Right lobe of liver (tissue), 6 donors: ENCODE measurements at places on chromosomes 1 and 21. TPM values are rescaled to one million over a fixed set of nuclear protein-coding genes. Genes with fewer than 3 reads are reported as not detected.

Gene DENND2D
- 14.2 TPM for total RNA-seq

Gene FAM131C
- not detected for total RNA-seq

DNA sequence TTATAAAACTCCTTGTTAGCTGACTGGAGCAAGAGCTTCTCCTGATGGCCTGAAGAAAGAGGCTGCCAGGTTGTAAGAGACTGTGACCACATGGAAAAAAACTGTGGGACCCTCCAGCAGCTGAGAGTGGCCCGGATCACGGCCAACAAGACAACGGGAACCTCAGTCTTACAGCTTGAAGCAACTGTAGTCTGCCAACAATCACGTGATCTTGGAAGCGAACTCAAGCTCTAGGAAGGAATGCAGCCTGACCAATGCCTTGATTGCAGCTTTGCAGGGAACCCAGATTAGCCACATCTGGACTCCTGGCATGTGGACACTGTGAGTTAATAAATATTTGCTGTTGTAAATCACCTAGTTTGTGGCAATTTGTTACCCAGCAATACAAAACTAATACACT lies 442.6 kb upstream of the PRMT6 start:
- H3K4me1 ChIP-seq, result no peaks in the 10 kb centered on the region
- H3K4me3 ChIP-seq, result no peak overlapping the region
- H3K27me3 ChIP-seq, result no peaks in the 10 kb centered on the region
- DNase-seq, result no peak
- H3K36me3 ChIP-seq, result no peaks in the 10 kb centered on the region

DNA sequence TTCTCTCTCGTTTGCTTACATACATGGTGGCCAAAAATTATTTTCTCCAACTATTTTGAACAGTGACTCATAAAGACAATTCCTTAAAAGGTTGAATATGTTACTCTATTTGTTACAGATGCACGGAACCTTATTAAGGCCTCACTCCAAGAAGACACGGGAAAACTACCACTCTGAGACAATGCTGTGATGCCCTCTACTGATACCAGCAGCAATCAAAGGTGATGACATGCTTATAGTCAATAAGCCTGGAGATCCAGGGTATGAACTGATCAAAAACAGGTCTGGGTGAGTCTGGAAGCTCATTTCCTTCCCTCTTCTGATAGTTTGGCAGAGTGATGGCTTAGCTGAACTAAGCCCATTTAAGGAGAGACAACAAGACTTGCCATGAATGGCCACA lies 563.0 kb downstream of the LRRIQ3 start:
- no peaks in the 10 kb centered on the region for H3K27me3 ChIP-seq
- no peak overlapping the region for H3K4me3 ChIP-seq
- no peaks in the 10 kb centered on the region for H3K36me3 ChIP-seq
- no peaks in the 10 kb centered on the region for H3K4me1 ChIP-seq

DNA sequence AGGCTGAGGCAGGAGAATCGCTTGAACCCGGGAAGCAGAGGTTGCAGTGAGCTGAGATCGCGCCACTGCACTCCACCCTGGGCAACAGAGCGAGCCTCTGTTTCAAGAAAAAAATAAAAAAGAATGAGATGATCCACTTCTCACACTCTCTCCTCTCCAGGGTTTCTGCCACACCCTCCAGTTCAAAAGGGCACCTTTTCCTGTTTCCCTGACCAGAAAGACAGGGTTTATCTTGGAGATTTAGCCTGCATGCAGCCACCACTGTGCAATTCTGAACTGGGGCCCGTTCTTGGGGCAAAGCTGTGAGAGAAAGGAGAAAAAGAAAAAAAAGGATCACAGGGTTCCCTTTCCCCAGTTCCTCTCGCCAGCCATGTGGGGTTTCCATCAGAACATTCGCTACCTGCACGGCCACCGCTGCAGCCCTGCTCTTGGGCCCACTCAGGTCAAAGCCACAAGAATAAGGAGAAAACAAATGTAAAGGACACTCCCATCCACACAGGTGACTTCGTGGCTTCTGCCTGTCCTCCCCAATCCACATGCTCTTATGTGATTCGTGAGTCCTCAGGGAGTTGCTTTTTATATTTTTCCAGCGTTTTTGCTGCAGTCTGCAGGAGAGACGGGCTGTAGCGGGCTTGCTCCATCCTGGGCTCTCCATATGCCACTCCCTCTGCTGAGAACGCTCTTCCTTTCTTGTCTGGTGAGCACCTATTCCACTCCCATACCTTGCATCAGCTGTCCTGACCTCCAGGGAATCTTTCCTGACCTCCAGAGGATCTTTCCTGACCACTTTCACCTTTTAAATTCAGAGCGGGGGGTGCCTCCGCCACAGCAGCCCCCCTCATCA lies 26.4 kb downstream of the GNG4 start:
- H3K4me3 ChIP-seq, result no peak overlapping the region
- no peak overlapping the region for H3K27ac ChIP-seq
- H3K4me1 ChIP-seq, result no peaks in the 10 kb centered on the region

DNA sequence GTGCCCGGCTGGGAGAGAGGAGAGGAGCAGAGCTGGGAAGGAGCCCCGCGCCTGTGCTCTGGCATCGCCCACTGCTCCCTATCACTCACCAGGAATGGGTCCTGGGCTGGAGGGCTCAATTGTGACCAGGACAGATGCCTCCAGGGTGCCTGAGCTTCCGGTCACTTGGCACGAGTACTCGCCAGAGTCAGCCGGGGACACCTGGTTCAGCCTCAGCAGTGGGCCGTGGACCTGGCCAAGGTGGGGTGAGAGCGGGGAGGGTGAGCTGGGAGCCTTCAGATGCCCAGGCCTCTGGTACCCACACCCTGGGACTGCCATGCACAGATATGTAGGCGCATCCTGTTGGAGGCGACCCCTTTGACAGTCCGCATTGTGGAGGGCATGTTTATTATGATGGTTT lies 31.1 kb downstream of the LDLRAD2 start:
- no peak for DNase-seq
- H3K4me3 ChIP-seq, result no peak overlapping the region
- no peaks in the 10 kb centered on the region for H3K27me3 ChIP-seq
- no peaks in the 10 kb centered on the region for H3K36me3 ChIP-seq
- H3K4me1 ChIP-seq, result no peaks in the 10 kb centered on the region
- no peak overlapping the region for H3K27ac ChIP-seq
